ENCODE measurements at places on chromosomes 7 and 10. TPM values are rescaled to one million over a fixed set of nuclear protein-coding genes. Genes with fewer than 3 reads are reported as not detected.

LEP gene
- 0.59 TPM for total RNA-seq

NCF1 gene
- total RNA-seq, result 2.7 TPM

NUP42 gene
- 38.9 TPM for total RNA-seq

NKX2-3 gene
- total RNA-seq, result not detected

TRIM74 gene
- not detected for total RNA-seq

PRR15 gene
- 0.20 TPM for total RNA-seq

CDK1 gene
- 40.3 TPM for total RNA-seq

WEE2 gene
- 0.10 TPM for total RNA-seq

DNAH11 gene
- total RNA-seq, result 0.89 TPM

TRIL gene
- total RNA-seq, result 21.8 TPM

MACC1 gene
- total RNA-seq, result 7.1 TPM

TMEM196 gene
- total RNA-seq, result under 0.01 TPM

AP5Z1 gene
- 12.3 TPM for total RNA-seq

KLF14 gene
- 0.89 TPM for total RNA-seq

PTF1A gene
- total RNA-seq, result not detected

PLXNA4 gene
- 6.8 TPM for total RNA-seq

SLC18A3 gene
- total RNA-seq, result not detected

NPSR1 gene
- not detected for total RNA-seq

SEPTIN7 gene
- 233 TPM for total RNA-seq

LIPK gene
- 10.6 TPM for total RNA-seq

GSTO2 gene
- 6.3 TPM for total RNA-seq

PNLIPRP3 gene
- total RNA-seq, result 5.8 TPM

CHN2 gene
- total RNA-seq, result 9.1 TPM

ELN gene
- total RNA-seq, result 321 TPM

C10orf143 gene
- total RNA-seq, result 1.4 TPM

PGAM2 gene
- 45.8 TPM for total RNA-seq

INSYN2A gene
- 0.30 TPM for total RNA-seq

MEST gene
- 357 TPM for total RNA-seq

MSMB gene
- 4.8 TPM for total RNA-seq

AP1S1 gene
- total RNA-seq, result 51.2 TPM

ZNF775 gene
- total RNA-seq, result 3.0 TPM

CYP26C1 gene
- not detected for total RNA-seq

BMI1 gene
- 41.9 TPM for total RNA-seq

ABCB4 gene
- 6.3 TPM for total RNA-seq

HMX2 gene
- total RNA-seq, result not detected

TMEM176A gene
- 8.8 TPM for total RNA-seq

CASTOR2 gene
- total RNA-seq, result 8.3 TPM

GRM8 gene
- 1.9 TPM for total RNA-seq

C7orf33 gene
- not detected for total RNA-seq

ITPRID1 gene
- 1.8 TPM for total RNA-seq

HABP2 gene
- not detected for total RNA-seq

C7orf57 gene
- 0.10 TPM for total RNA-seq

CPA2 gene
- total RNA-seq, result not detected

EGR2 gene
- 14.9 TPM for total RNA-seq

GRID2IP gene
- total RNA-seq, result 0.30 TPM

ADAMTS14 gene
- 5.2 TPM for total RNA-seq
